Omental fat pad (tissue), 4 donors: ENCODE measurements at places on chromosomes 11 and 22. TPM values are rescaled to one million over a fixed set of nuclear protein-coding genes. Genes with fewer than 3 reads are reported as not detected.

The CRYBA4 gene
- total RNA-seq: not detected

The OR5A1 gene
- total RNA-seq: not detected

The ADM2 gene
- not detected for total RNA-seq

The TPH1 gene
- 0.47 TPM for total RNA-seq

The RIMBP3C gene
- total RNA-seq: 0.31 TPM

The OTOG gene
- not detected for total RNA-seq

The DDX25 gene
- total RNA-seq: not detected

The MRPL48 gene
- 11.3 TPM for total RNA-seq

The CASP5 gene
- total RNA-seq: not detected

The KDM4E gene
- not detected for total RNA-seq

The INSC gene
- not detected for total RNA-seq

The RAG1 gene
- 0.44 TPM for total RNA-seq

The EMID1 gene
- total RNA-seq: 1.6 TPM

The CNTF gene
- total RNA-seq: 2.5 TPM

The ACTN3 gene
- not detected for total RNA-seq

The DUSP8 gene
- total RNA-seq: 4.5 TPM

The DCDC1 gene
- total RNA-seq: not detected

The FLRT1 gene
- not detected for total RNA-seq

The CCDC90B gene
- total RNA-seq: 45.2 TPM

The SCGB1C1 gene
- total RNA-seq: not detected

The MGAT3 gene
- 23.5 TPM for total RNA-seq

The IRAG1 gene
- total RNA-seq: 3.3 TPM

The UCP2 gene
- 58.9 TPM for total RNA-seq

The MS4A8 gene
- total RNA-seq: not detected

The GLB1L2 gene
- total RNA-seq: 5.5 TPM

The CHRM1 gene
- total RNA-seq: not detected

The RIBC2 gene
- not detected for total RNA-seq

The PLAAT3 gene
- 125 TPM for total RNA-seq

The NAV2 gene
- 6.3 TPM for total RNA-seq

The RAB3IL1 gene
- 20.6 TPM for total RNA-seq

The CECR2 gene
- 0.24 TPM for total RNA-seq
